NCI-H748 treated with DMSO at 0.1 percent for 48 hours (cell line): ENCODE measurements at places on chromosomes 7 and 10.
A peak's percentile ranks its signal among the peaks of the same experiment; 100 is the strongest.

DNA sequence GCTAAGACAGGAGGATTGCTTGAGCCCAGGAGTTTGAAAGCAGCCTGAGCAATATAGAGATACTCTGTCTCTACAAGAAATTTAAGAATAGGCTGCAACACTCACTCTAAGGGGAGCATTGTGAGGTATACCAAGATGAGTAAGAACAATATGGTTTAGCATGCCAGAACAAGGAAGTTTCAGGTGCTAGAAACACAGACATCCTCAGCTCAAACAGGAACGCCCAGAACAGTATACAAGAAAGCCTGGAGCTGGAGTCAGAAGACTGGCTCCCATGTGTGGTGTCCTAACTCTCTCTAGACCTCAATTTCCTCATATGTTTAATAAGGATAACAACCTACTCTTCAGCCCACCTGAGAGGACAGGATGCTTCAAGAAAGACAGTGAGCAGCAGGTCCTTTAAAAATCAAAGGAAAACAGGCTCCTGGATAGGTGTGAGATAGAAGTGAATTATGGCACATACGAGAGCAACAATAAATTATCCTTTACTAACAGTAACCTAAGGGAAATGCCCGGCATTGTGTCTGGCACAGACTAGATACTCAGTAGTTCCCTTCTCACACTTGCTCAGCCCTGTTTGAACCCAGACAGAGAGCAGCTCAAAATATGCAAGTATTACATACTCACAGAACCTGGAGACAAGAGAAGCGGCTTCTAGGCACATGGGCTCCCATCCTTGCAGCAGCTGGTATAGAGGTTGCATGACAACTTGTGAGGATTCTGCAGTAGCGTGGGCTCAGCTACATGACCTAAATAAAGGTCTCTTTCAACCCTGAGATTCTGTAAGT, 45.4 kb downstream of the KAT6B start:
- DNase-seq = no peak

DNA sequence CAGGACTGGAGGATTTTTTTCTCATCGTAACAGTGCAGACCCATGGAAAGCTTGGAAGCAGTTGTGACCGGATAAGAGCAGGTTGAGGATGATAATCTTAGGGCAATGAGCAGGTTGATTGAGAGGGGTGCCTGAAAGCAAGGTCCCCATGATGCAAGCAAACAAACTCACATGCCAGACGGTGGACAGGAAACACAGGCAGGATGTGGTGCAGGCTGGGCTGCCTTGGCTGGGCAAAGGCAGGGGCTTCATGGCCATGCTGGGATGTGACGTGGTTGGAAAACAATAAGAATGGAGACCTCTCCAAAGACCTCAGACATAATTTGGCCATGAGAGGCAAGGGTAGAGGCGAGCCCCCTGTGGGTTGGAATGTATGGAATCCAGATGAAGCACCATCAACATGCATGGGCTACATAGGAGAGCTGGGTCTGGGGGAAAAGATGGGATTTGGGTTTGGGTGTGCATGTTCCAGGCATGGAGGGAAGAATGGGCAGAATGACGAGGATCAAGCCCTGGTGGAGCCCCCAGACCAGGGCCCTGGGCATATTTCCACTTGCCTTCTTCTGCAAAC, 58.3 kb downstream of the IKZF1 start:
- no peak for DNase-seq

GRCh38 chr7:119988401-119988800, 284.6 kb upstream of the KCND2 start:
- no peak for DNase-seq

DNA sequence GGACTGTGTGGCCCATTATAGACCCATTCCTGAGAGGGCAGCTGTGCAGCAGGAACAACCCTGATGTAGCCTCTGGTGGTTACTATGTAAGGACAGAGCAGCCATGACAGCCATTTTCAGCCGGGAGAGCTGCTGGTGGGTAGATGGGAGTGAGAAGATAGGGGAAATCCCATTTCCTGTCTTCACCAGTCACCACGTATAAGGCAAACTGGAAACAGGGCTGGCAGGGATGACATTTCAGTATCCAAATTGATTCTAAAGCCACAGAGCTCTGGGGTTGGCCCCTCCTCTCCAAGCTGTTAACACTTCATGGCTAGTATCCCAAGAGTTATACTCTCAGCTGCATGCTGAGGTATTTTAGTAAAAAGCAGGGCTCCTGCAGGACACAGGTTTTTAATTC, 15.2 kb upstream of the FZD1 start:
- DNase-seq = no peak

- no peak for DNase-seq
Observed at GRCh38 chr10:110613996-110614495, 30.1 kb upstream of the RBM20 start.

- no peak for DNase-seq
Observed at GRCh38 chr10:131694168-131694780, 206.5 kb upstream of the PPP2R2D start.

- DNase-seq = peak; percentile 30
Observed at GRCh38 chr7:82263920-82264782, 179.4 kb downstream of the CACNA2D1 start.

DNA sequence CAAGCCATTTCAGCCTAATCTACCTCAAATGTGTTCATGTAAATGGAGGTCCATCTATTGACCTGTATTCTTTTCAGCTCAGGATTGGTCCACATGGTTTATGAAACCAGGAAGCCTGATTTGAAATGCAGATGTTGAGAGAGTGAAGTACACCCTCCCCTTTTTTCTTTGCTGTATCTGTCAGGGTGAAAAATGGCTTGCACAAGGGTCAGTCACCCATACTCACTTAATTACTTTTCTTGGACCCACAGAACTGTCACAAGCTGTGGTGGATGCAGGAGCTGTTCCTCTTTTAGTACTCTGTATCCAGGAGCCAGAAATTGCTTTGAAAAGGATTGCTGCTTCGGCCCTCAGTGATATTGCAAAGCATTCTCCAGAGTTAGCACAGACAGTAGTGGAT, 41.2 kb downstream of the SPAG6 start:
- DNase-seq = no peak

DNA sequence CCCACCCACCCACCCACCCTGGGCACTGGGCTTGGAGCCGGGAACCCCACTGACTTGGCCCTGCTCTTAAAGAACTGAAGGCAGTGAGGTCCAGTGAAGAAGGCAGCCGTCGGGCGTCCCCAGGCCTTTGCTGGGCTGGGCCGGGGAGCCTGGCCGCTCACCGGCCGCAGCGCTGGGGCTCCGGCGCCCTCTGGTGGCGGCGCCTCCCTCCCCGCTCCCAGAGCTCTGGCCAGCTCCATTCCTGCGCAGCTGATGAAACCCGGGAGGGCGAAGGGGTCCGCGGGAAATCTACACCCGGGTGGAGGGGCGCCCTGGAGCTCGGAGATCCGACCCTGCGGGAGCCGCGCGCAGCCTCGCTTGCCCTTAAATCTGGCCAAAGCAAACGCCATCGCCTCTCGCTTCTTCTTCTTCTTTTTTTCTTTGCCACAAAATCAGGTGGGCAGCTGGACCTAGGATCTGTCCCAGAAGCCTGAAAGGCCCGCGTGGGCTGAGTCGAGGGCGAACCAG, 1.7 kb upstream of the CXCL12 start:
- no peak for DNase-seq
